Activated CD8-positive, alpha-beta memory T cell treated with anti-CD3 and anti-CD28 coated beads, Interleukin-2, amount 10 ng/mL, durations not matched to agents 7 days and 5 days (primary cell): ENCODE measurements at places on chromosomes 12 and 14. TPM values are rescaled to one million over a fixed set of nuclear protein-coding genes. Genes with fewer than 3 reads are reported as not detected.
A peak's percentile ranks its signal among the peaks of the same experiment; 100 is the strongest.

The ARHGEF25 gene
- total RNA-seq, result 0.70 TPM

- DNase-seq, result no peak
These were observed 38.0 kb downstream of the DPF3 start for GRCh38 chr14:72855913-72856312.

- no peak for DNase-seq
These were observed 43.6 kb downstream of the LGMN start for GRCh38 chr14:92704821-92705220.

DNA sequence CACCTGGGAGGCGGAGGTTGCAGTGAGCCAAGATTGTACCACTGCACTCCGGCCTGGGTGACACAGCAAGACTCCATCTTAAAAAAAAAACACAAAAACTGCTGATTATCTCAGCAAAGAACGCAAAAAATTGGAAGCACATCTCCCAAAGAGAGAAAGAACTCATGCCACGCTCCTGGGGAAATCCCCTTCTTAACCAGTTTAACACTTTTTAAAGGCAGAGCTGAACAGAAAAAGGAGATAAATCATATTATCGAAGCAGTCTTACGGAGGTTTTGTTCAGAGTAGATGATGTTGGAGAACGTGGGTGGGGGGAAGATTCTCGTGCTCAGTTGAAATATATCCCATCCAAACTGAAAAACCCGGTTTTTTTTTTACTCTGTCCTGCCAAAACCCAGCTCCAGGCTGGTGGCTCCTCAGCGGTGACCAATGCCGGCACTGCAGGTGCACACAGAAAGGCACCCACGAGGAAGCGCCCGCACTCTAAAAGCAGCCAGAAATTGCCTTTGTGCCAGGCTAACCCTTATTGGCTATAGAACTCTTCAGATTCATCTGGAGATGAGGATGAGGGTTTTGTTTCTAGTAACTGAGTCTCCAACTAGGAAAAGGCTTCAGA lies 100.2 kb upstream of the PARP11 start:
- DNase-seq, result peak; percentile 31

DNA sequence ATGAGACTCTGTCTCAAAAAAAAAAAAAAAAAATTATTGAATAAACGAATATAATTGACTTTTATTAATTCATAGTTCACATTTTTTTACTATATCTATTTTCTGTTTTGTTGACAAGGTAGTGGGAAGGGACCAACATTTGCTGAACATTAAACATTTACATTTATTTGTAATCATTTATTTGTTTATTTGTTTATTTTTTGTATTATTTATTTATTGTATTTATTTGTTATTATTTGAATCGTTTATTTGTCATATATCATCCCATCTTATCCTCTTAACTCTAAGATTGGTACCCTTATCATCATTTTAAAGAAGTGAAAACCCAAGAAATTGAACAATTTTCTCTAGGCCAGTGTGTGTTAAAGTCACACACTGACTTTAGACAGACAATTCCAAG lies 101.5 kb downstream of the SYT1 start:
- no peak for DNase-seq

The DAO gene
- not detected for total RNA-seq

DNA sequence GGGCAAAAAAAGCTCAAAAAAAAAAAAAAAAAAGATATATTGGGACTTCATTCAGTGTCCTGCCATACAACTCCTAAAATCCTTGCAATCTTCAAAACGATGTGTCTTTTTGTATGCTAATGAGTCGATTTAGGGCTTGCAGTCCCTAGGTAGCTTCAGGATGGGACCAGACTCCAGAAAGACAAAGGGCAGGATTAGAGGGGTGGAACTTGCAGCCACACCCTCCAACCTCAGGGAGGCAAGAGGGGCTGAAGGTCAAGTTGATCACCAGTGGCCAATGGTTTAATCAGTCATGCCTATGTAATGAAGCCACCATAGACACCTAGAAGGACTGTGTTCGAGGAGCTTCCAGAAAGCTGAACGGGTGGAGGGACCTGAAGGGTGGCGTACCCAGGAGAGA lies 29.3 kb downstream of the TEAD4 start:
- no peak for DNase-seq

DNA sequence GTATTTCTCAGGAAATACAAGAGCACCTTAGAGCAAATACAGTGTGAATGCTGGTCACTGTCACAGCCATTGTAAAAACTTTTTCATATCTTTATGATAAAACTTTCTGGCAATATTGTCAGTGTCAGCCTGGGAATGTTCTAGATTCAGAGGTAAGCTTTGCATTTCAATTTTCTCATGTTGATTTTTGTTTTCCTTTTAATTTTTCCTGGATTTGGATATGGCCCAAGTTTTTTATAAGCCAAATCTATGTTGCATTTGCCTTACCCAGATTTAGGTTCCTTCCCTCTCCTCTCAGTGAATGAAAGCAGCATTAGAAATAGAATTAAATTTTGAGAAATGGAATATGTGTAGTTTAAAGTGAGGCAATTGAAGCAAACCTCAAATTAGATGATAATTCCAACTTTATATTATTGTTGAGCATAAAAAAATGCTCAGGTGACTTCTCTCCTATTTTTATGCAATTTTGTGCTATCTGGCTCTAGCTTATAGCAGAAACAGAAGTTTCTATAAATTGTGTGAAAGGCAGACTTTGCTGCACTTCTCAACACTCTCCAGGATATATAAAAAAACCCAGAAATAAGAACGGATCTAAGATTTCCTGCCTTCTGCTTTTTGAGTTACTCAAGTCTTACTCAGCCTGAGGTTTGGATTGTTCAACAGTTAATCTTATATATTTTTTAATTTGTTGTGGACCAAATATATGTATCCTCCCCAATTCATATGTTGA lies 368.2 kb upstream of the PRICKLE1 start:
- no peak for DNase-seq

GRCh38 chr12:74656251-74656650 lies 118.6 kb downstream of the ATXN7L3B start:
- no peak for DNase-seq

DNA sequence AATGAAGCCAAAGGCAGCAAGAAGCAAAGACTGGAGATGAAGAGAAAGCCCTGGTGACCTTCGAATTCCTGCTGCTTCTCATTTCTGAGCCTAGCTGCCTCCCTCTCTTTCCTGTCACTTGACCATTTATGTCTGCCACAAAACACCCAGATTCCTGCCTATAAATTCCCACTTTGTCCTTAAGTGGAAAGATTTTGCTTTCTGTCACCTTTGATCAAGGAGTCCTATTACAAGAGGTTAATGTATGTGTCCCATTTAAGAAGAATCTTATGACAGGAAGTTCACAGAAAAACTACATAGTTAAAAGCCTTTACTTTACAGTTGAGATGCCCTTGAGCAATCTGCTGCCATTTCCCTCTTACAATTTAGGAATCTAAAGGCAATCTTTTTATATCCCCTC lies 155.7 kb downstream of the GALC start:
- no peak for DNase-seq

DNA sequence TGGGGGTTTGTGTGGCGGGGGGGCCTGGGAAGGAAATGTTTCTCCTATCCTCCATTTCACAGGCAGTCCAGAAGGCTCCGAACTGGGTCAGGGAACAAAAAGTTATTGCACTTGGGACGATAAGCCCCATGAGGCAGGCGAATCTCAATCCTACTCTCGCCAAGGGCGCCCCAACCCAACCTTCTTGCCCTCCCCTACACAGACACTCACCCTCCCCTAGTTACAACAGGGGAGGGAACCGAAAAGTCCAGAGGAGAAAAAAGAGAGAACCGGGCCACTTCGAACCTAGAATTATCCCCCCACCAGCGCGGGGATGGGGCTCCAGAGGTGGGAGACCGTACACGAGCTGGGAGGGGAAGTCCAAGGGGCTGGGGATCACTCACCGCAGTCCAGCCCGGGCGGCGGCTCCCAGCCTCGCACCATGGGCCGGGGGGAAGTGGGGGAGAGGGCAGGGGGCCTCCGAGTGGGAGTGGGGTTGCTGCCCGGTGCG lies 357 bp downstream of the HOMEZ start:
- no peak for DNase-seq

The LRIG3 gene
- not detected for total RNA-seq

GRCh38 chr12:34051486-34051885 lies 29.2 kb downstream of the ALG10 start:
- no peak for DNase-seq

DNA sequence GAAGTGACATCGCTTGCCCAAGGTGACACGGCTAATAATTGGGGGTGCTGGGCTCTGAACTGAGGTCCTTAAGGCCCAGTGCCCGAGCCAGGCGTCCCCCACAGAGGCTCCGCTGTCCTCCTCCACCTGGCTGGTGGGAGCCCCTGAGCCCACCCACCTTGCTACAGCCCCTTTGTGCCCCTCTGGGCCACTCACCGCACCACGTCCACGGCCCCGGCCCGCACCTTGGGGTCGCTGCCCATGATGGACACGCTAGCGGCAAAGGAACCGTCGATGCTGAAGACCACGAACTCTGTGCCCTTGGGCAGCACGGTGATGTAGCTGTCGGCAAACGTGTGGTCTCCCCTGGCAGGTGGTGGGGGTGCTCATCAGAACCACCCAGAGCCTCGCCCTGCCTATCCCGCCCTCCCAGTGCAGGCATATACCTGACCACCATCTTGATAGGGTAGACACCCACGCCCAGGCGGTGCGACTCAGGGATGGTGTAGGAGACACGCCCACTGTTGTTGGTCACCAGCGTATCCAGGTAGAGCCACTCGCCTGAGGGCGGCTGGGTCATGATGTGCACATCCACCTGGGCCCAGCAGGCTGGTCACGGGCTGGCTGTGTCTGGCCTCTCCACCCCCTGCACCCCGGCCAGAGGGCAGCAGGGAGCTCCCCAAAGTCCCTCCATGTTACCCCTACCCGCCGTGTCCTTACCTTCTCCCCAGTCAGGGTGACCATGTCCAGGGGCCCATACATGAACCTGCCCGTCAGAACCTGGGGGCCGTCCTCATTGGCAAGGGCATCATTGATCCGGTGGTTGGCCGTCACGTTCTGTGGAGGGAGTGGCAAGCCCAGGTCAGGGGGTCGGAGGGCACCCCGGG lies 6.8 kb downstream of the ARL6IP4 start:
- no peak for DNase-seq
